ENCODE measurements at places on chromosomes 7 and 10. TPM values are rescaled to one million over a fixed set of nuclear protein-coding genes. Genes with fewer than 3 reads are reported as not detected.

- DNase-seq: no peak
Measured at GRCh38 chr7:31121601-31122000, 69.5 kb downstream of the ADCYAP1R1 start.

- peak; percentile 61 for DNase-seq
Measured at GRCh38 chr10:70523057-70523456, 44.5 kb downstream of the PALD1 start.

Gene ATOH7
- not detected for total RNA-seq

- no peak for DNase-seq
Measured at GRCh38 chr10:33260403-33261149, 73.9 kb downstream of the NRP1 start.

GRCh38 chr10:132136689-132137088 lies 50.1 kb upstream of the DPYSL4 start:
- DNase-seq: no peak

DNA sequence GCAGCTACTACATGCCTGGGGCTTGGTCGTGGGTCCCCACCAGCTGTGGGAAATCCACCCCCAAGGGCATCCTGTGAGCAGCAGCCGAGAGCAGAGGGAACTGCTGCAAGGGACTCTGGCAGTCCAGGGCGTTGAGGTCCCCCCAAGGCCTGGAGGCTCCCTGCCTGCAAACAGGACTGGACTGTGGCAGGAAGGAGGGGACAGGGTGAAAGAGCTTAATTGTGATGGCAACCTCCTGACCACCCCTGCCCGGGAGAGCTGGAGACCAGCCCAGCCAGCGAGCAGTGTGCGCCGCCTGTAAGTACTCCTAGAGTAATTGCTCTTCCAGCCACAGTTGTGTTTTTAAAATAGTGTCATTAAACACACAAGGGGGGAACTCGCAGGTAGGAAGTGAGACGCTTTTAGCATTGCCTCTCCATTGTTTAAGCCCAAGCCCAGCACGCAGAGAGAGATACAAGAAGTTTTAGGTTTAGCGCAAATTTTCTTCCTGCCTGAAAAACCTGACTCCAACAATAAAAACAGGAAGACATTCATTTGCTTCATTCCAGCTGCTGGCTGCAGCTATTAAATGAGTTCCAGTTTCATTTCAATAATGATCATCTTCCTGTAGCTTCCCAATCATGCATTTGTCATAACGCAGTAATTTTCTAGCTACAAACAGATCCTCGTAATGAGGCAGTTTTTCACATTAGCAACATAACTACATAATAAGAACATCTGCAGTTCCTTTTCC lies 111.1 kb downstream of the EBF3 start:
- no peak for DNase-seq

Gene WDFY4
- total RNA-seq: 31.8 TPM

GRCh38 chr10:118968060-118968459 lies 61.5 kb upstream of the NANOS1 start:
- no peak for DNase-seq

Gene ZNF138
- 4.1 TPM for total RNA-seq

Gene FOXL3
- not detected for total RNA-seq

Gene ANKRD22
- total RNA-seq: 1.7 TPM

DNA sequence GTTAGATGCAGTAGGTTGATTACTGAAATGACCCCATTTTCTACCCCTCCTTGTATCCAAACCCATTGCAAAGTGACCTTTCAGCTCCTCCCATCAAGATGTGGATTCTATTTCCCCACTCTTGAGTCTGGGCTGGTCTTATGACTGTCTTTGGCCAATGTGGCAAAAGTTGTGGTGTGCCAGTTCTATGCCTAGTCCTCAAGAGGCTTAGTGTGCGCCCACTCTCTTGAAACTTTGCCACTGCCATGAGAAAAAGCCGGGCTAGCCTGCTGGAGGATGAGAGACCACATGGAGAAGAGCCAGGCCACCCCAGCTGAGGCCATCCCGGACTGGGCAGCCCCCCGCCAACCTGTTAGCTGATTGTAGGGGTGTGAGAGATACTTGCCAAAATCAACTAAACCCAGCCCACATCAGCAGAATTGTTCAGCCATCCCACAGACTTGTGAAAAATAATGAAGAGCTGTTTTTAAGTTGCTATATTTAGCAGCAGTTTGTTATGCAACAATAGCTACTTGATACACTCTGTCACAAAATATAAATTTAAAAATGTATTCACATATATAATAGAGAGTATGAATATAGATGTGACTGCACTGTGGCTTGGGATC lies 131.0 kb upstream of the PALS2 start:
- no peak for DNase-seq

Gene SPDYE8
- total RNA-seq: not detected

GRCh38 chr7:30390736-30391636 lies 87.6 kb downstream of the NOD1 start:
- DNase-seq: no peak

DNA sequence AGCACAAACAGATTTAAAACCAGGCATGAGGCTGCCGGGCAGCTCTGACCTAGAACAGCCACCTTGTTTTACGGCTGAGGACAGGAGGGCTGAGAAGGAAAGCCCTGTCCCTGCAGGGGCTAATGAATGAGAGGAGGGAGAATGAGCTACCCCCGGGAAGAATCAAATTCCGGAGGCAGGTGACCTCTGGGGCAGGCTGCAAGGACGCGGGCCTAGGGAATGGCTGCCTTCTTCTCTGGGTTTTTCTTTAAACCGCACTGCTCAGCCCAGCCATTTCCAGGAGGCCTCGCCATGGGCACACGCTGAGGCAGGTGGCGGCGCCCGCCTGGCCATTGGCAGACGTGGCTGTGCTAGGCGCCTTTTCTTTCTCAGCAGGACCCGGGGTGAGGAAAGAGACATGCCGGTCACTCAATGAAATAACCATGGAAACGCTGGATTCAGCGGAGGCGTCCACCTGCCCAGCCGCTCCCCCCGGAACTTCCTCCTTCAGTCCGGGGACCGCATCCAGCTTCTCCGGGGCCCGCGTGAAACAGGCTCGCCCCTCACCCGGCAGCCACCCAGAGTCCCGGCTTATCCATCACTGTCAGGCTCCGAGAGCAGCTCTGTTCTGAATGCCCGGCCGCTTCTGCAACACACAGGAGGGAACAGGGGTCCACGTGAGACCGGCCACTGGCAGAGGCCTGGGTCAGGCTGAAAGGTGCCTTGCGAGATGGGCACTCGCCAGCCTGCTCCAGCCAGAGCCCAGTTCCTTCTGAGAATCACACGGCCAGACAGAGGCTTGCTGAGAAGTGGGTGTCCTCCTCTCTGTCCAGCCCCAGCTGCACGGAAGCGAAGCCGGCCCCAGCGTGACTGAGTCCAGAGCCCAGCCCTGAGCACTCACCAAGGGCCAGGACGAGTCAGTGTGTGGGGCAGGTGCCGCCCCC lies 82.1 kb downstream of the PDGFA start:
- peak; percentile 74 for DNase-seq

Gene INSYN2A
- not detected for total RNA-seq

DNA sequence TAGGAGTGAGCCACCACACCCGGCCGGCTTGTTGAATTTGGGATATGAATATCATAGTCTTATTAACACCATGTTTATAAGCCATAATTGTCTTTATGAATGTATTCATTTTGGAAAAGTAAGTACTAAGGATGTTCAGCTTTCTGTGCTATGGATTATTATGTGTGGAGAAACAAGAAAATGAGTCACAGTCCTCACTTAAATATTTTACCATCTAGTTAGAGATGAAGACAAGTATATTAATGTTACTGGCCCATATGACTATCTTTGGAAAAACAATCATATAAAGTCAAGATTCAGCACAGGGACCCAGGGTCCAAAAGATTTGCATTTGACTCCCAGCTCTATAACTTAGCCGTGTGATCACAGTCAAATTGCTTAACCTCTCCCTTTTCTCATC lies 9.8 kb upstream of the TOMM7 start:
- DNase-seq: no peak
